Activated CD8-positive, alpha-beta memory T cell treated with anti-CD3 and anti-CD28 coated beads, Interleukin-2, amount 10 ng/mL, durations not matched to agents 7 days and 5 days (primary cell): ENCODE measurements at places on chromosomes 7 and 10.

DNA sequence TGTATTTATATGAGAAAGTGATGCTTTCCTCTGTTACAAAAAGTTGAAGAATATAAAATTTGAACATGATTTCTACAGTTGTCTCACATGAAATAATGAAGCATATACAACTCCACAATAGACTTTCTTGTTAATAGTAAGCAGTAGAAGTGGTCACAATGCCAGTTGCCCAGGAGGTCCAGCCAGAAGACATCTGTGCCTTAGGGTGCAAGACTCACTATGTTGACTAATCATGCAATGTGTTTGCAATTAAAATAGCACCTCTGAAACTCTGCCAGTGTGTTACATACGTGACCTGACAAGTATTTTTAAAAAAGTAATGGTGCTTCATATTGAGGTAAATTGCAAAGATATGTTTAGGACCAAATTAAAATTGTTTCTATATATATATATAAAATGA lies 547.2 kb downstream of the ETV1 start:
- H3K27ac ChIP-seq = no peak overlapping the region
- no peaks in the 10 kb centered on the region for H3K27me3 ChIP-seq
- no peaks in the 10 kb centered on the region for H3K36me3 ChIP-seq

- no peaks in the 10 kb centered on the region for H3K27me3 ChIP-seq
- peaks cover 2% of the 10 kb centered on the region for H3K36me3 ChIP-seq
- no peak overlapping the region for H3K27ac ChIP-seq
- no peak for DNase-seq
- no peak overlapping the region for H3K4me3 ChIP-seq
These were observed 68.2 kb downstream of the CUBN start for GRCh38 chr10:17061418-17061817.

- DNase-seq = no peak
- H3K27ac ChIP-seq = no peak overlapping the region
- no peaks in the 10 kb centered on the region for H3K27me3 ChIP-seq
- no peaks in the 10 kb centered on the region for H3K36me3 ChIP-seq
These were observed 25.7 kb downstream of the CAMK1D start for GRCh38 chr10:12375076-12375504.

- H3K36me3 ChIP-seq = no peaks in the 10 kb centered on the region
- H3K4me1 ChIP-seq = peaks cover 10% of the 10 kb centered on the region
- H3K27me3 ChIP-seq = peaks cover 4% of the 10 kb centered on the region
- no peak overlapping the region for H3K4me3 ChIP-seq
These were observed 15.5 kb upstream of the LARP4B start for GRCh38 chr10:947051-947450.

GRCh38 chr7:34087892-34088891 lies 182.9 kb downstream of the BMPER start:
- DNase-seq = no peak
- no peaks in the 10 kb centered on the region for H3K27me3 ChIP-seq
- H3K36me3 ChIP-seq = no peaks in the 10 kb centered on the region
- no peak overlapping the region for H3K4me3 ChIP-seq

- H3K4me3 ChIP-seq = peak overlapping the region; percentile 67
- peak; percentile 42 for DNase-seq
- peak overlapping the region; percentile 28 for H3K27ac ChIP-seq
These were observed 1.1 kb downstream of the DENND11 start for GRCh38 chr7:141700848-141701371.

DNA sequence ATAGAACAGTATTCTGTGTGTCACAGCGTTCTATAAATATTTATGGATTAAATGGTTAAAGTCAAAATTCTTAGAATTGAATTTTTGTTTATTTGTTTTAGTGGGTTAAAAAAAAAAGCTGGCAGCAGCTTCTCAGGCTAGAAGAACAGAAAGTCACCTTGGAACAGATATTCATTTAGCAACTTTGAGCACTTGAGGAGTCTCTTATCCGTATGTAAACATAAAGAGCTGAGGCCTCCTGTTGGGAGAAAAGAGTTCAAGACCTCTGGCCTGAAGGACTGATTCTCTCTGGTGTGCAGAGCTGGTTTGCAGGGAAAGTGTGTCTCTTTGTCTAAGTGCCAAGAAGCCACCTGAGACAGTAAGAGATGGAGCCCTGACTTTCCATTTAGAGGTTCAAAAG lies 109.9 kb downstream of the HERPUD2 start:
- no peak overlapping the region for H3K4me3 ChIP-seq
- no peak overlapping the region for H3K27ac ChIP-seq
- peaks cover 7% of the 10 kb centered on the region for H3K27me3 ChIP-seq
- H3K36me3 ChIP-seq = no peaks in the 10 kb centered on the region

DNA sequence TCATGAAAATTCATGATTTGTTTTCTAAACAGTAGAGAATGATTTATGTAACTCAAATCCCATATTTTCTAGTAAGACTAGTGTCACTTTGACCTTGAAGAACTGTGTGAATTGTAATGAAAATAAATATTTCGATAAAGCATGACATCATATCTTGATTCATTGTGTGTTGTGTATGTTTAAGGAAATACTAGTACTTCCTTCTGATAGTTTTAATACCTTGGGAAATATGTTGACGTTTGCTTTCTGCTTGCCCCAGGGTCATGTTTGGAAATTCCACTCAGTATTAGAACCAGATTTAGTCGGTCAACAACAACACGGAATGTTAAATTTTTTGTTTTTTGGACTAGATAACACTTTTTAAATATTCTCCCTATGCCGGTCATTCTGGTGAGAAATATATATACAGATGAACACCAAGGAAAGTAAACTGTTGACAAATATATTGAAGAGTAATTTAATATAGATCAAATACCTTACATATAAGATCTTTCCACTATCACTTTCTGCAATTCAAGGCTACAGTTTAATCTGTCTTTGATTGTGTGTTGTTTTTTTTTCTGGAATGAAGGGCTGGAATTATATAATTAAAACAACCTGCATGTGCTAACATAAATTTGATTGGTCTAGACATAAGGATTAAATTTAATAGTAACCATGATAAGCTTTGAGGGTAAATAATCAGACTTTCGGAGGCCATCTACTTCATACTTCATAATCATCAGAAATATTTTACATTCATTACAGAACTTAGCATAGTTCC lies 126.2 kb downstream of the MDFIC start:
- no peak overlapping the region for H3K4me3 ChIP-seq
- no peaks in the 10 kb centered on the region for H3K36me3 ChIP-seq
- H3K27ac ChIP-seq = no peak overlapping the region
- H3K27me3 ChIP-seq = no peaks in the 10 kb centered on the region
- H3K4me1 ChIP-seq = no peaks in the 10 kb centered on the region
